Keratinocyte (primary cell): ENCODE measurements at places on chromosomes 12 and 14.

GRCh38 chr14:38848243-38848935, 254.6 kb downstream of the SEC23A start:
- no peak for DNase-seq

DNA sequence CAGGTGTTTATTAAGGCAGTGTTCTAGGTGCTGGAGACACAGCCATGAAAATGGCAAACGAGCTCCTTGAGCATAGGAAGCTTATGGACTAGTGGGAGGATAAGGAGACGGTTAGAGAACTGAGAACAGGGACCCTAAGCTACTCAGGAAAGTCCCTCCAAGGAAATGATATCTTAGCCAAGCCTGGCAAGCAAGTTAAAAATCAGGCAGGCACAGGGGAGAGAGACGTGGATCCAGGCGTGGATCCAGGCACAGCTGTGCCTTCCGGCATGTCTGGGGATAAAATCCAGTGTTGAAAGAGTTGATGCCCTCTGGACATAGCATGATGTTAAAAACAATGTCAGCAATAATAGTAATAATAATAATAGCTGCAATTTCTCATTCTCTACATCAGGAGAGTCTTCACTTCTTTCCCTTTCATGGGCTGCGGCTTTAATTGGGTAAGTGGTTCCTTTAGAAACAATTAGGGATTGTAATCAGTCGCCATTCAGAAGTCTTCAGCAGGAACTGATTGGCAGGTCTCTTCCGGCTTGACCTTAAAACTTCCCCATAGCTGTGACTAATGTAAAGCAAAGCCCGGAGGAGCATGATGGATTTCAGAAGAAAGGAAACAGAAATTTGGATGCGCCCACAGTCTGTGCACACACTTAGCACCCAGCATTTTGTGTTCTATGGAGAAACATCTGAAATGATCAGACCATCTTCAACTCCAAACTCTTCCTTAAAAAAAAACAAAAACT, 230.2 kb downstream of the SLC41A2 start:
- no peak for DNase-seq

DNA sequence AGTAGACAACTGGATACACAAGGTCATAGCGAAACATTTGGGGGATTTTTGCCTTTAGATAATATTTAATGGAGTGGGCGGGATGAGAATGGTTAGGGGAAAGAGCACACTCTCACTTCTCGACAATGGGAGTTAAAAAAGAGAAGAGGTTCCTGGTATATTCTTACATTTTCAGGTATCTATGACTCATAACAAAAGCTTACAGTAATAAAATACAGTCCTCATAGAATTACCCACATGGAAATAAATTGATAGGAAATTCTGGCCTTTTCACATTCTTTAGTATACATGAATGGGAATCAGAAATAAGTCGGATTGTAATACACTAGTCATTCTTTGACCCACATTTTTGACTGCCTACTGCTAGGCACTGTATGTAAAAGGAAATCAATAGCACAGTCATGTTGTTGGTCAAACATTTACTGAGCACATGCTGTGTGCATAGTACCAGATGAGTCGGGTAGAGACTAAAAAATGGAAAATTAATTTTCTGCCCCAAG, 8.2 kb upstream of the CRADD start:
- no peak for DNase-seq

DNA sequence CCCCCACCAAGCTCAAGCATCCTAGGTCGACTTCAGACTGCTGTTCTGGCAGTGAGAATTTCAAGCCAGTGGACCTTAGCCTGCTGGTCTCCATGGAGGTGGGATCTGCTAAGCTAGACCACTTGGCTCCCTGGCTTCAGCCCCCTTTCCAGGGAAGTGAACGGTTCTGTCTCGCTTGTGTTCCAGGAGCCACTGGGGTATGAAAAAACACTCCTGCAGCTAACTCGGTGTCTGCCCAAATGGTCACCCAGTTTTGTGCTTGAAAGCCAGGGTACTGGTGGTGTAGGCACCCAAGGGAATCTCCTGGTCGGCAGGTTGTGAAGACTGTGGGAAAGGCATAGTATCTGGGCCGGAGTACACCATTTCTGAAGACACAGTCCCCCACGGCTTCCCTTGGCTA, 44.6 kb upstream of the FKBP4 start:
- DNase-seq: no peak

GRCh38 chr12:116806845-116807440, 68.8 kb downstream of the RNFT2 start:
- no peak for DNase-seq

GRCh38 chr12:132144810-132145168, 532 bp downstream of the NOC4L start:
- DNase-seq: no peak

DNA sequence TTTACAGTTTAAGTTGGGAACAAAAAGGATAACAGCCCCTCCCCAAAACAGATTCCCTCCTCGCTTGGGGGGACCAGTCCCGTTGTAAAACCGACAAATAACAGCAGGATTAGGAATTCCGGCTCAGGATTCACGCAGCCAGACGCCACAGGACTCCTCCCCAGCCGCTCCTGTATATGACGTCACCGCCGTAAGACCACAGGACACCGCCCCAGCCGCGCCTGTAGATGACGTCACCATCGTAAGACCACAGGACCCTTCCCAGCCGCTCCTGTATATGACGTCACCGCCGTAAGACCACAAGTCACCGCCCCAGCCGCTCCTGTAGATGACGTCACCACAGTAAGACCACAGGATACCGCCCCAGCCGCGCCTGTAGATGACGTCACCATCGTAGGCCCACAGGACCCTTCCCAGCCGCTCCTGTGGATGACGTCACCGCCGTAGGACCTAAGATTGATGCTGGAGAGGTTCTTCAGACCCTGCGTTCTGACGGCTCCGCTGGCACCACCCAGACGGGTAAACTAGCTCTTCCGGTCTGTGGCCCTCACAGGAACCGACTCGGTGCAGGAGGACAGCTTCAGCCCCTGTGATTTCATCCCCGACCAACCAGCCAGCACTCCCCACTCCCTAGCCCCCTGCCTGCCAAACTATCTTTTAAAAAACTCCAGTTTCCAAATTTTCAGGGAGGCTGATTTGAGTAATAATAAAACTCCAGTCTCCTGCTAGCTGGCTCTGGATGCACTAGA, 43.9 kb upstream of the FBRSL1 start:
- DNase-seq: peak; percentile 66
